ENCODE measurements at places on chromosomes 5 and 9.
A peak's percentile ranks its signal among the peaks of the same experiment; 100 is the strongest.

GRCh38 chr5:53817183-53817582, 256.7 kb downstream of the NDUFS4 start:
- DNase-seq, result no peak

- DNase-seq, result no peak
Measured at GRCh38 chr9:135665795-135666189, 2.7 kb downstream of the LCN9 start.

GRCh38 chr5:178992291-178992895, 2.7 kb downstream of the GRM6 start:
- no peak for DNase-seq

GRCh38 chr9:71122022-71122275, 528 bp upstream of the TRPM3 start:
- DNase-seq, result no peak

GRCh38 chr9:38622288-38622674, 1.9 kb upstream of the ANKRD18A start:
- peak; percentile 83 for DNase-seq

DNA sequence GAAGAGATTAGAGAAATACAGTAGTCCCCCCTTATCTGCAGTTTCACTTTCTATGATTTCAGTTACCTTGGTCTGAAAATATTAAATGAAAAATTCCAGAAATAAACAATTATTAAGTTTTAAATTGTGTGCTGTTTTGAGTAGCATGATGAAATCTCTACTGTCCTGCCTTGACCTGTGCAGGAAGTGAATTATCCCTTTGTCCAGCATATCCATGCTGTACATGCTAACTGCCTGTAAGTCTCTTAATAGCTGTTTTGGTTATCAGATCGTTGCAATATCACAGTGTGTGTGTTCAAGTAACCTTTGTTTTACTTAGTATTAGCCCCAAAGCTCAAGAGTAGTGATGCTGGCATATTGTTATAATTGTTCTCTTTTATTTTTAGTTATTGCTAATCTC, 11.2 kb upstream of the JAK2 start:
- DNase-seq, result no peak

DNA sequence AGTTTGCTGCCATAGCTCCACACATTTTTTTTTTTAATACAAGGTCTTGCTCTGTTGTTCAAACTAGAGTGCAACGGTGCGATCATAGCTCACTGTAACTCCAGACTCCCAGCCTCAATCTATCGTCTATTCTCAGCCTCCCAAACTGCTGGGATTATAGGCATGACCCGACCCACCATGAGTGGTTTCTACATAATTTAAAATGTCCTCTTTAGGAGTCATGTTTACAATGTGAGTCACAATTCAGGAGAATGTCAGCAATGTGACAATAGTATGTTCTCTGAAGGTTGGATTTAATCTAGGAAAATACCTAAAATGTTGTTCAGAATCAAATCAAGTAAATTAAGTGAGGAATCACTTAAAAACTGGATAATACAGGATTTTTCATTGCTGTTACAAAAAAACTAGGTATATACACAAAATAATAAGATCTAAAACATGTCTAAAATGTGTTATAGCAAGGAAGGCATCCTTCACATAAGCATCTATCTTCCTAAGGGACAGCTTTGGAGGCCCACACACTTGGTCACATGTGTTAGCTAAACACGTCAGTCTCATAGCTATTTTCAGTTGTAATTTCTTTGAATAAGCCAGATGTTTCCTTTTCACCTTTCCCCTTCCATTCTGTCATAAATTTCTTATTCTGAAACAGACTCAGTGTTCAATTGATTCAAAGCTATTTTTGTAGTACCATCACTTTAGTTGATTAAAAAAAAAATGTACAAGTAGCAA, 30.0 kb upstream of the ELAVL2 start:
- DNase-seq, result no peak

- DNase-seq, result peak; percentile 71
Measured at GRCh38 chr5:43019614-43020398, 20.3 kb downstream of the ANXA2R start.

DNA sequence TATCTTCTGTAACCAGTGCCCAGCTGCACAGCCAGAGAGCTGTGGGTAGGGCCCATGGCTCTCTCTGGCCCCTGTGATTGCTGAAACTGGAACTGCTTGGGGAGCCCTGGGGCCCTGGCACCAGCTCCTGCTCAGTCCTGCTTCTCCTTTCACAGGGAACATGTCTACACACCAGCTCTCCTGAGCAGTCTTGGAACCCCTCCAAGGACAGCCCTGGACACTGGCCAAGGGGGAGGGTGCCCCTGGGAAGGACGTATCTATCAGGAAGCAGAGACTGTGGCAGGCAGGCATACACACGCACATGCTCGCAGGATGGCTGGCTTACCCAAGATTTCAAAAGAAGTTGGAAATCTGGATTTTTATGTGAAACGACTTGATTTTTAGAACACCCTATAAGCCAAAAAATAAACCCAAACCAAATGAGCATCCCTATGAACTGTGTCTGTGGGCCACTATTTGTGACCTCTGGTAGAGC, 8.8 kb upstream of the TRAF1 start:
- no peak for DNase-seq

DNA sequence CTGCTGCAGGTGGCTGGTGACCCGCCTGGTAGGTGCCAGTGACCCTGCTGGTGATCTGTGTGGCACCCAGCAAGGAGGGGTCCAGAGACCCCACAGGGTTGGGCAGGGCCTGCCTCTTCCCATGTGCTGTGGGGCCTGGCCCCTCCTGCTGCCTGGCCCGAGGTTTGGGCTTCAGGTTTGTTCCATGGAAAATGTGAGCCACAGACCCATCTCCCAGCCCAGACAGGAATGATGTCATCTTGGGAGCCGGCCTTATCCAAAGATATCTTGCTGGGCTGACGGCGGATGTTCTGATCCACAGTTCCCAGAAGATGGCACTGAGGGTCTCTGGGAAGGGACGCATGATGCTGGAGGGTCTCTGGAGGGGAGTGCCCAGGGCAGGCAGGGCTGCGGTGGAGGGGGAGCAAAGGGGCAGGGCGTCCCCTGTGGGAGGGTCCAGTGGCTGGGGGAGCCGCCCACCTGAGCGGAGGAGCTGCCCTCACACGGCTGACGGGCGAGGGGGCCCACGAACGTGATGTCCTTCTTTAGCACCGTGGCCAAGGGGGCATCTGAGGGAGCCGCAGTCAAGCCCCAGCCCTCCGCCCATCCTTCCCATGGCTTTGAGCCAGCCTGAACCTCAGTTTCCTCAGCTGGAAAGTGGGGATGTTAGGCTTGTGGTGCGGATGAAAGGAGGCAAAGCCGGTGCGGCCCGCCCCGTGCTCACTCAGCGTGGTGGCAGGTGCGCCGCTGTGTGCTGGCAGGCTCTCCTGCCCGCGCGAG, 68.1 kb downstream of the COL5A1 start:
- DNase-seq, result no peak

- no peak for DNase-seq
Measured at GRCh38 chr9:113503131-113503541, 39.6 kb downstream of the RGS3 start.

DNA sequence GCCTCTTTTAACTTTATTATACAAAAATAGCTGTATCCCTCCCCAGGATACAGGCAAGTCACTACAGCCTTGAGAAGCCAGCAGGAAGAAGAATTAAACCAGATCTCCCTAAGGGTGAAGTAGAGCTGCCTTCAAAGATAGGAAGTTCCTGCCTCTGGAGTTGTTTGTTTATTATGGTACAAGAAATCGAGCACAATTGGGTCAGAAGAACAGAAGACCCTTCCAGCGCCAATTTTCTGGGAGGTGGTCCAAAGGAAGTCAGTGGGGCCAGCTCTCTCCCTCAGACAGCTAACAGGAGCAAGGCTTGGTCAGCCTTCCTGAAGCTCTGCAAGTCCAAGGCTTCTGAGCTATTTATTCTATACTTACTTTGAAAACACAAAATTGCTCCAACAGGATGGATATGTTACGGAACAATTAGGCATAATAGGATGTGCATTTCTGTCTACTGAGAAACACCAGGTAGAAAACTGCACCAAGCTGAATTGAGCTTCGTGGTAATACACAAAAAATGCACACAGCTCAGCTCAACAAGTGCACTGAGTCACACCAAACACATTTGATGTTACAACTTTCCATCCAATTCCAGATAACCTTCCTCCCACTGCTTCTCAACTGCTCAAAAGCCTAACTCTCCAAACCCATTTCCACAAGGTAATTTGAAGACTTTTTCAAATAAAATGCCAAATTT, 16.0 kb downstream of the SERINC5 start:
- no peak for DNase-seq

DNA sequence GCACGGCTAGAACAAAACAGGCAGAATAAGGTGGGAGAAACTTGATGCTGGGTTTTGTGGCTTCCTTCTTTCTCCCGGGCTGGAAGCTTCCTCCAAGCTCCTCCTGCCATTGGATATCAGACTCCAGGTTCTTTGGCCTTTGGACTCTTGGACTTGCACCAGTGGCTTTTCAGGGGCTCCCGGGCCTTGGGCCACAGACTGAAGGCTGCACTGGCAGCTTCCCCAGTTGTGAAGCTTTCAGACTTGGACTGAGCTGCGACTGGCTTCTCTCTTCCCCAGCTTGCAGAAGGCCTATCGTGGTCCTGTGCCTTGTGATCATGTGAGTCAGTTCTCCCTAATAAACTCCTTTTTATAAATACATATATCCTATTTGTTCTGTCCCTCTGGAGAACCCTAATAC, 364.4 kb downstream of the DNAH5 start:
- no peak for DNase-seq

DNA sequence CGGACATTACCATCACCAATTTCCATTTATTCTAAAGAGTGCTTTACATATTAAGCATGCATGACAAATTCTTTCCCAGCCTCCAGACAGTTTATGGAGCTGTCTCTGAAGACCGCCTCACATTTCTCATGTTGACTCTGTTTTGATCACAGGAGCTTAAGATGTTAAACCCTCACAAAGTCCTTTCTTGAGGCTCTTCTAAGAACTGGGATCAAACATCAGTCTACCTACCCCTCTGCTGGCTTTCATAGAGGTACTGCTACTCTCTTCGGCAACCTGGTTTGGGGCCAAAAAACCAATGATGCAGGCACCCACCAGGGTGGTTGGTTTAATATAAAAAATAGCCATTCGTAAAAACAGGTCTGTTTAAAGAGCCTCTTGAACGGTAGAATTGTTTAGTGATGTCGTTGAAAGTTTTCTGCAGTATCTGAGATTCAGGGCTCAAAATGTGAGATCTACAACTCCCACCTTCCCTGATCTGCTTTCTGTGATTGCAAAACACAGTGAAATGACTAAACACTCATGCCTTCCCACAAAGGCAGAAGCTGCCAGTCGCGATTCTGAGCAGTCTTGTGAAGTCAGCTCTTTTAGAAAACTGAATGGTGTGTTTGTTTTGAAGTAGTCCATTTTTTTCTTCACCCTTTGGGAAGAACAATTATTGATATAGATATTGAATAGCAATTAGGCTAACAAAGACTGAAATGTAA, 3.5 kb downstream of the RXFP3 start:
- DNase-seq, result peak; percentile 42

DNA sequence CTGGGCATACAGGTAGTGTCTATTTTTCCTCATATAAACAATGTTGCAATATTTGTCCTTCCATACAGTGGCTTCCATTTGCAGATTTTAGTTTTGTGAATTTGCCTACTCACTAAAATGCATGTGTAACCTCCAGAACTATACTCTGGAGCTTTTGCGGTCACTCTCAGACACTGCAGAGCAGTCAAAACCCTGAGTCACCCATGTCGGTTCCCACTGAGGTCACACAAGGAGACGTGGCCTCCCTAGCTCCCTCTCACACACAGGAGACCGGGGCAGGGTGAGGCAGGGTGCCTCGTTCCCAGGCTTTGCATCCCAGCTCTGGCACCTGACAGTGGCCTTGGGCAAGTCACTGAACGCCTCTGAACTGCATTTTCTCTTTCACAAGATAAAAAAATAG, 55.5 kb upstream of the ZNF354A start:
- DNase-seq, result no peak

GRCh38 chr5:23996525-23996924, 489.1 kb downstream of the PRDM9 start:
- no peak for DNase-seq

DNA sequence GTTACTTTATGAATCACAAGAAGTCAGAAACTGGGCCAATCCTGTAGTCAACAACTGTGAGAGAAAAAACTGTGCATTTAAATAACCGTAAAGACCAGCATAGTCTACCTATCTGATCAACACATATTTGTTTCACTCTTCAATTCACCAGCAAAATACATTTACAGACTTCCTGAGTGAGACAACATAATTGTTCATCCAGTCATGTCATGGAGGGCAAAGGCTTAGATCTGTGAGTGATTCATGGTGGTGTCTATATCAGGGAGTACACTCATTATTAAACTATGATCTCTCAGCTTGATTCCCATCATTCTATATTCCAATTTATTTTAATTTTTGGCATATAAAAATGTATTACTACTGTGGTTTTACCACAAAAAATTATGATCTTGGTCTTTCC, 694.6 kb downstream of the DNAH5 start:
- DNase-seq, result no peak

DNA sequence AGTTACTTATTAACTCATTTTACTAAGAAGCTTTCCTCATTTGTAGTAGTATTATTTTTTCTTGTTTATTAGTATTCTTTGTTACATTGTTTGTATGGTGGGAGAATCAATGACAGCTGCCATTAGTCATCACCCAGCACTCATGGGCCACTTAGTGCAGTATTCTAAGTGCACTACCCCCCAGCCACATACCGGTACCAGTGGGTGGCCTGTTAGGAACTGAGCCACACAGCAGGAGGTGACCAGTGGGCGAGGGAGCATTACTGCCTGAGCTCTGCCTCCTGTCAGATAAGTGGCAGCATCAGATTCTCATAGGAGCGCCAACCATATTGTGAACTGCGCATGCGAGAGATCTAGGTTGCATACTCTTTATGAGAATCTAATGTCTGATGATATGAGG, 24.2 kb upstream of the CAMLG start:
- DNase-seq, result no peak

DNA sequence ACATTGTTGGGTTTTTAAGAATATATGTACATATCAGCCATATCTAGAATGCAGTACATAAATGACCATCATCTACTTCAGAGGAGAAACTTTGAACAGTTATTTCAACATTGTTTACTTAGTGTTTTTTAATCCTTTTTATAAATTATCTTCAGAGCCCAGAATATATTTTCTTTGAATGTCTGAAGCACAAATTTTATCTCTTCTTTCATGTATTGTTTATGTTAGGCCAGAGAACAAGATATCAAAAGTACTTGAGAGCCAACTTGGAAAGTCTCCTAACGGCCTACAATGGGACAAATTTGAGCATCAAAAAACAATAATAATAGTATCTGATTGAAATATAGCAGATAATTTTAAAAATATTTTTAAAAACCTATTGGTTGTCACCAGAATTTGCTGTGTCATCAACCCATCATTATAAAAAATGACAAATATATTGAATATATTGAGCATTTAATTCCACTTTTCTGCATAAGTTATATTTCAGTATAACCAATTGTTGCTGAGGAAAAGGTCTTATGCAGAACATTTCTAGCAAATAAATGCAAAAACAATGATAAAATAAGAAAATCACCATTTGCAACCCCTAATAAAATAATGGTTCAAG, 67.5 kb upstream of the CCNG1 start:
- DNase-seq, result no peak

- no peak for DNase-seq
Measured at GRCh38 chr9:35609001-35609819, 4.1 kb downstream of the TESK1 start.
